ENCODE measurements at places on chromosomes 16 and 17. TPM values are rescaled to one million over a fixed set of nuclear protein-coding genes. Genes with fewer than 3 reads are reported as not detected.

The SMIM22 gene
- total RNA-seq, result not detected

The MYL4 gene
- not detected for total RNA-seq

The PYCARD gene
- total RNA-seq, result 5.9 TPM

DNA sequence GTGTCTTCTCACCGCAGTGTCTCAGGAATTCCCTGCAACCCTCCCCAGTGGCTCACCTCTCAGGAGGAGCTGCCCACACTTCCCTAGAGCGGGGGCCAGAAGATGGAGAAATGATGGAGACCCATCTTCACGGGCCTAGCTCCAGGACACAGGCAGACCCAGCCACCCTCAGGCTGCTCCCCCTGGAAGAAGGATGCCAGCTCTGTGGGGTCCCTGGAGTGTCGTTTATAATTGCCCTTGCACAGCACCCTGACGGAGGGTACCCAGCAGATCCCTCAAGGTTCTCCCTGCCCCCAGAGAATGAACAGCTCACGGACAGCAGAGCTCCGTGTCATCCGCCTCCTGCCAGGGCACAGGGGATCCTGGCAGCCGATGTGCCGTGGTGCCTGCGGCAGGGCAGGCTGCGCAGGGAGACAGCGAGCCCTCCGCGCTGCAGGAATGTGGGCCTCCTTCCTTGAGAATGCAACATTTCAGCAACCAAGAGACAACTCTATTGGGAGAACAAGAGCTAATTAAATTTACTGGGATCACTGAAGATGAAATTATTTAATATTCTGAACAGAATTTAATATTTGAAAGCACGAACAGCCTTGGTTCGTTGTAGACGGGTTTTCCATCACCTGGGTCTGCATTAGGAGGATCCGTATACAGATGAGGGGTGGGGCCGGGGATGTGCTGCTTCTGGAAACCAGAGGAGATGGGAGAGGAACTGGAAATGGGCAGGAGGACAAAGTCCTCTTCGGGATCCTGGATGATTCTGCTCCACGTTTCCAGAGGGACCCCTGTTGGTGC is 21.0 kb upstream of the RBFOX3 start:
- no peak overlapping the region for H3K4me3 ChIP-seq
- no peaks in the 10 kb centered on the region for H3K36me3 ChIP-seq

- peak overlapping the region; percentile 88 for H3K27ac ChIP-seq
- no peaks in the 10 kb centered on the region for H3K27me3 ChIP-seq
- peaks cover 24% of the 10 kb centered on the region for H3K36me3 ChIP-seq
- DNase-seq, result peak; percentile 83
Measured at GRCh38 chr16:4505356-4506147, 29.4 kb downstream of the HMOX2 start.

DNA sequence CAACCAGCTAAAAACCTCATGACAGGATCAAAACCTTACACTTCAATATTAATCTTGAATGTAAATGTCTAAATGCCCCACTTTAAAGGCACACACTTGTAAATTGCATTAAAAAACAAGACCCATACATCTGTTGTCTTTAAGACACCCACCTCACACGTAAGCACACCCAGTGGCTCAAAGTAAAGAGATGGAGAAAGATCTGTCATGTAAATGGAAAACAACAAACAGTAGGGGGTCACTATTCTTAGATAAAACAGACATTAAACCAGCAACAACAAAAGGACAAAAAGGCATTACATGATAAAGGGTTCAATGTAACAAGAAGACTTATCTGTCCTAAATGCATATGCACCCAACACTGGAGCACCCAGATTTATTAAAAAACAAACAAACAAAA is 35.6 kb downstream of the SDR42E1 start:
- no peak for DNase-seq
- peaks cover 2% of the 10 kb centered on the region for H3K36me3 ChIP-seq
- H3K4me3 ChIP-seq, result no peak overlapping the region
- H3K27me3 ChIP-seq, result peaks cover 7% of the 10 kb centered on the region
- no peaks in the 10 kb centered on the region for H3K4me1 ChIP-seq

GRCh38 chr17:58172369-58173071 is 5.7 kb downstream of the OR4D2 start:
- H3K4me1 ChIP-seq, result peaks cover 39% of the 10 kb centered on the region
- peak overlapping the region; percentile 49 for H3K27ac ChIP-seq

DNA sequence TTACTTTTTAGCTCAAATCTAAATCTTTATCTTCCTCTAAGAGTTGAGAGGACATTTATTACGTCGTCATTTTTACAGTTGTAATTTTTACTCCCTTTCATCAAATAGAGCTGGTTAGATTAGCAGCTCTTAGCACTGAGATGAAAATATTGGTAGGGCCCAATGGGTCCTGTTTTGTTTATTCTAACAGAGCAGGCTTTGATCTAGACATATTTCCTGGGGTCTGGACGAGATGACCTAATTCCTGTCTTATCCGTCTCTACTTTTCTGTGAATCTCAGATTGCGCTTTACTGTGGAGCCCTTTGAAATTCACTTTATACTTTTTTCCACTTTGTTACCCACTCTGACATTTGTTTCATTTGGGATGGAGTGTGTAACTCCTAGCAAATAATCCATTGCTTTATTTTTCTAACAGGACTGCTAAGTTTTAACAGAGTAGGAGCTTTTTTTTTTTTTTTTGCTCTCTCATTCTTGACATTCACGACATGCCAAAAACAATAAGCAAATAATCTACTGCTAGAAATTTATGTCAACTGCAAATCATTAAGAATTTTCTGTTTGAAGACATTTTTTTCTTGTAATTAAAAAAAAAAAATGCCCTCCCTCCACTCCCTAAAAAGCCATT is 18.5 kb downstream of the SALL1 start:
- H3K4me1 ChIP-seq, result no peaks in the 10 kb centered on the region
- no peak for DNase-seq

DNA sequence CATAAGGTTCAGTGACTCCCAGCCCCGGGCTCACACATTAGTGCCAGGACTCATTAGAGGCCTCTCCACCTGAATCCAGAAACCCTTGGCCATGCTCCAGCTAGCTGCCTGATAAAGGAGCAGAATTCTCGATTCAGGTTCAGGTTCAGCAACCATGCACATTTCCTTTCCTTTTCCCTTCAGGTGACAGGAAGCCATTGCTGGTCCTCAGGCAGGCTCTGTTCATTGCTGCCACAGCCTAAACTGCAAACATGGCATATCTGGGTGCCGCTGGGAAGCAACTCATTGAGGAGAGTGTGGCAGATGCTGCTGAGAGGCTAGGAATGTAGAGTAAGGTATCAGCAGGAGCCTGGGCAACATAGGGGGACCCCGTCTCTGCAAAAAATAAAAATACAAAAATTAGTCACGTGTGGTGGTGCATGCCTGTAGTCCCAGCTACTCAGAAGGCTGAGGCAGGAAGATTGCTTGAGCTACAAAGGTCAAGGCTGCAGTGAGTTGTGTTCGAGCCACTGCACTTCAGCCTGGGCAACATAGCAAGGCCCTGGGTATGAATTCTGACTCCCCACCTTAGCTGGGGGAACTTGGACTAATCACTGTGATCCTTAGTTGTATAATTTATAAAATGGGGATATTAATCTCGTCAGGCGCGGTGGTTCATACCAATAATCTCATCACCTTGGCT is 28.7 kb downstream of the ARL4D start:
- no peak for DNase-seq
- no peaks in the 10 kb centered on the region for H3K4me1 ChIP-seq
- no peak overlapping the region for H3K4me3 ChIP-seq
- H3K27me3 ChIP-seq, result peaks cover 19% of the 10 kb centered on the region
- no peak overlapping the region for H3K27ac ChIP-seq
- no peaks in the 10 kb centered on the region for H3K36me3 ChIP-seq

GRCh38 chr16:7361416-7362129 is 28.9 kb downstream of the RBFOX1 start:
- H3K27ac ChIP-seq, result no peak overlapping the region
- H3K27me3 ChIP-seq, result peaks cover 2% of the 10 kb centered on the region
- DNase-seq, result no peak
- H3K4me3 ChIP-seq, result no peak overlapping the region
- H3K36me3 ChIP-seq, result no peaks in the 10 kb centered on the region
- H3K4me1 ChIP-seq, result no peaks in the 10 kb centered on the region

DNA sequence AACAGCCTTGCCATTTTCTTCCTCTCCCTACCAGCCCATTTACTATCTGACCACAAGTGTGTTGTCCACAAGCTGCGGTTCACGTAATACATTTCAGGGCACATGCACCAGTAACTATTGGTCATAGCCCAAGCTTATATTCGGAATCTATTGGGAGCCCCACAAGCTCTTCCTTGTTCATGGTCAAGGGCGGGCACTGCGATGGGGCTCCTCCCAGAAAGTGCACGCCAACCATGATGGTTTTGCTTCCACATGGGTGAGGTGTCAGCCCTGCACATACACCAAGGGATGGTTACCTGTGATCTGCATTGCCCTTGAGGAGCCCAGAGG is 12.1 kb downstream of the THRA start:
- no peak overlapping the region for H3K27ac ChIP-seq
- no peaks in the 10 kb centered on the region for H3K36me3 ChIP-seq
- no peak overlapping the region for H3K4me3 ChIP-seq
- no peaks in the 10 kb centered on the region for H3K27me3 ChIP-seq

DNA sequence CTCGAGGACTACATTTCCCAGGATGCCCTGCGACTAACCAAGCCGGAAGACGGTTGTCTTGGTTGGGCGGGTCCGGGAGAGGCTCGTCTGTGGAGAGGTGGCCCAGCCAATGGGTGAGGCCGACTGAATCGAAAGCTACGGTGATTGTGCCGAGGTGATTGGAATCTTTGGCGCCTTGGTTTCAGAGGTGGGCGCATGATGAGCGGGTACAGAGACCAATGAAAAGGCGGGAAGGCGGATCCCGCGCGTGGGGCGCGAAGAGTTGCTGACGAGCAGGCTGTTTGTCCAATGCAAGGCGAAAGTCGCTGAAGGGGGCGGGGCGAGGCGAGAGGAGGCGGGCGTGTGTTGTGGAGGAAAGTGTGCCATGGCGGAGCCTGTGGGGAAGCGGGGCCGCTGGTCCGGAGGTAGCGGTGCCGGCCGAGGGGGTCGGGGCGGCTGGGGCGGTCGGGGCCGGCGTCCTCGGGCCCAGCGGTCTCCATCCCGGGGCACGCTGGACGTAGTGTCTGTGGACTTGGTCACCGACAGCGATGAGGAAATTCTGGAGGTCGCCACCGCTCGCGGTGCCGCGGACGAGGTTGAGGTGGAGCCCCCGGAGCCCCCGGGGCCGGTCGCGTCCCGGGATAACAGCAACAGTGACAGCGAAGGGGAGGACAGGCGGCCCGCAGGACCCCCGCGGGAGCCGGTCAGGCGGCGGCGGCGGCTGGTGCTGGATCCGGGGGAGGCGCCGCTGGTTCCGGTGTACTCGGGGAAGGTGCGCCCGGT is at the start of gene NFATC2IP:
Gene NFATC2IP (plus strand): TSS at position 290 of the 762 bp plus-strand sequence. CDS start 75 bp downstream, at position 365.
- no peaks in the 10 kb centered on the region for H3K27me3 ChIP-seq
- peak; percentile 100 for DNase-seq
- peak within 1 kb of the TSS; percentile 96 for H3K4me3 ChIP-seq

- no peaks in the 10 kb centered on the region for H3K27me3 ChIP-seq
- no peaks in the 10 kb centered on the region for H3K4me1 ChIP-seq
- peaks cover 68% of the 10 kb centered on the region for H3K36me3 ChIP-seq
Measured at GRCh38 chr16:58530179-58530578, 14.9 kb downstream of the SETD6 start.

- peaks cover 3% of the 10 kb centered on the region for H3K4me1 ChIP-seq
- peak; percentile 69 for DNase-seq
- peaks cover 3% of the 10 kb centered on the region for H3K27me3 ChIP-seq
- H3K27ac ChIP-seq, result no peak overlapping the region
- H3K36me3 ChIP-seq, result no peaks in the 10 kb centered on the region
- H3K4me3 ChIP-seq, result no peak overlapping the region
Measured at GRCh38 chr17:19502517-19502916, 31.1 kb upstream of the SLC47A1 start.

DNA sequence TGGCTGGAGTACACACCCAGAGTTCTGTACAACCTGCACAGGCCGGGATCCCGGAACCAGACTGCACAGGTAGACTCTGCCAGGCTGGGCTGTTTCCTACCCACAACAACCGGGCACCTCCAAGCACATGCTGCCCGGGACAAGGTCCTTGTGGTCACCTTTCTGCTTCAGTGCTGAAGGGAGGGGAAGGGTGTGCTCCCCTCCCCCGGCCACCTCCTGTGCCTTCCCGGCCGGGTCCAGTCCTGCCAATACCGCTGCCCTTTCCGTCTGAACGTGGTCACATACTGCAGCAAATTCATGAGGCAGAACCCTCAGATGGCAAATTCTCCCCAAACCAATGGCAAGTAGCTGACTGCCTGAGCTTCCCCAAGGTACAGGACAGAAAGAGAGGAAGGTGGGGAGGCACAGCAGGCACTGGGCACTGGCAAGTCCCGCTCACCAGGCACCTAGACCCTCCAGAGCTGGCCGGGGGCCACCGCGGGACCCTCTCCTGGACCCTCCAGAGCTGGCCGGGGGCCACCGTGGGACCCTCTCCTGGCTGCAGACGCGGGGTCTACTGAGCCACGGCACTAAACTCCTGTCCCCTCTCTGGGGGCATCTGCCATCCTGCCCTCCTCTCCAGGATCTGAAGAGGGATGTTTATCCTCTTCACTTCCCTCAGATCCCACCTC is 22.8 kb downstream of the SLC43A2 start:
- H3K4me3 ChIP-seq, result no peak overlapping the region
- peaks cover 32% of the 10 kb centered on the region for H3K4me1 ChIP-seq
- no peaks in the 10 kb centered on the region for H3K27me3 ChIP-seq
- H3K36me3 ChIP-seq, result peaks cover 2% of the 10 kb centered on the region
- H3K27ac ChIP-seq, result peak overlapping the region; percentile 93
- no peak for DNase-seq

- peak; percentile 74 for DNase-seq
- H3K36me3 ChIP-seq, result peaks cover 31% of the 10 kb centered on the region
- peak overlapping the region; percentile 88 for H3K4me3 ChIP-seq
- peaks cover 41% of the 10 kb centered on the region for H3K4me1 ChIP-seq
- H3K27me3 ChIP-seq, result no peaks in the 10 kb centered on the region
Measured at GRCh38 chr17:81870131-81870980, 781 bp downstream of the ARHGDIA start.

DNA sequence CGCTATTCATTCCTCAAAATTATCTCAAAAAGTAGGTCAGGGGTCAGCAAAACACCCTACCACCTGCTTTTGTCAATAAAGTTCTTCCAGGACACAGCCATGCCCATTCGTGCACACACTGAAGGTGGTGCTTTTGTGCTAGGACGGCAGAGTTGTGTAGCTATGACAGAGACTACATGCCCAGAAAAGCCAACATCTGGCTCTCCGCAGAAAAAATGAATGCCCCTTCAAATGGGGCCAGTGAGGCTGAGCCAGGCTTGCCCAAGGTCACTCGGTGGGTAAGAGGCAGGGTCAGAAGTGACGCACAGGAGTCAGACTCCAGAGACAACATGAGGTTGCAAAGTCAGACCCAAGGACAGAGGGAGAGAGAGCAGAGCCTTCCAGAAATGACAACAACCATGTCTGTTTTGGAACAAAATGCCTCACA is 200.1 kb downstream of the XYLT1 start:
- peaks cover 36% of the 10 kb centered on the region for H3K4me1 ChIP-seq
- no peak for DNase-seq
- no peaks in the 10 kb centered on the region for H3K27me3 ChIP-seq
- no peak overlapping the region for H3K27ac ChIP-seq
- H3K36me3 ChIP-seq, result no peaks in the 10 kb centered on the region
